ENCODE measurements at places on chromosomes 12 and 14. TPM values are rescaled to one million over a fixed set of nuclear protein-coding genes. Genes with fewer than 3 reads are reported as not detected.

Gene C12orf54
- not detected for total RNA-seq

GRCh38 chr12:116130431-116130830 lies 147.1 kb downstream of the MED13L start:
- no peak for DNase-seq

Gene HHIPL1
- not detected for total RNA-seq

DNA sequence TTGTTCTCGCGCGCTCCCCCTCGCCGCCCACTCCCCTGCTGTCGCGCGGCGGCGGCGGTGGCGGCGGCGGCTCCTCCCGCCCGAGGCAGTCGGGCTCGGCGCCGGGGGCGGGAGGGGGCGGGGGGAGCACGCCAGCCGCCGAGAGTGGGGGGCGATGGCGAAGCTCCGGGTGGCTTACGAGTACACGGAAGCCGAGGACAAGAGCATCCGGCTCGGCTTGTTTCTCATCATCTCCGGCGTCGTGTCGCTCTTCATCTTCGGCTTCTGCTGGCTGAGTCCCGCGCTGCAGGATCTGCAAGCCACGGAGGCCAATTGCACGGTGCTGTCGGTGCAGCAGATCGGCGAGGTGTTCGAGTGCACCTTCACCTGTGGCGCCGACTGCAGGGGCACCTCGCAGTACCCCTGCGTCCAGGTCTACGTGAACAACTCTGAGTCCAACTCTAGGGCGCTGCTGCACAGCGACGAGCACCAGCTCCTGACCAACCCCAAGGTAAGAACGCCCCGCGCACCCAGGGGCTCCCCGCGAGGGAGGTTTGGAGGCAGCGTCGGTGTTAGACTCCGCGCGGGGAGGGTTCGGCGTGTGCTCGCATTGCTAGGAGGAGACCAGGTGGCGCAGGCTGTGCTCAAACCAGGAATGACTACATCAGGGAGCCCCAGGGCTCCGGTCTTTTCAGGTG lies 629 bp downstream of the KCNMB4 start:
- peak; percentile 26 for DNase-seq

Gene TEX22
- 0.20 TPM for total RNA-seq

DNA sequence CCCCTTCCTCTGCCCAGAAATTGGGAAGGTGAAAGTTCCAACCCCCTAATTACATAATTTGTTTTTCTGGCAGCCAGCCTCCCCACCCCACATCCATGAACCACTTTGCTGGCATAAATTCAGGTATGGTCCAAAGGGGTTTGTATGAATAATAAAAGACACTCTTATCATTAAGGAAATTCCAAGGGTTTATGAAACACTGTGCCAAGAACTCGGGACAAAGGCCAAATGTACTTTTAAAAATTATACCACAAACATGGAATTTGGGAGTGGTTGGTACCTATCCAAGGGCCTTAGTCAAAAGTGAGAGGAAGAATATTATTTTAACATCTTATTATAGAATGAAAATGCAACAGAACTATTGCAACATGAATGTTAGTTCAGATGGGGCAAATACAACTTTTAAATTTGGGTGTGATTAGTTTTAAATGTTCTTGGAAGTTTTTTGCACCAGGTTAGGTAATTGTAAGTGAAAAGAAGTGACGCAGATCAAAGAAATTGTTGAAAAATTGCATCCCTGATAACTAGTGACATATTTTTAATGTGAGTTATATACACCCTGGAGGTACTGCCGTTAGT lies 217.8 kb downstream of the TMEM117 start:
- no peak for DNase-seq

Gene ERBB3
- total RNA-seq, result 1.4 TPM

Gene PLCZ1
- total RNA-seq, result not detected

GRCh38 chr12:40208707-40209446 lies 15.9 kb upstream of the LRRK2 start:
- DNase-seq, result no peak

Gene CAPS2
- total RNA-seq, result 1.1 TPM

DNA sequence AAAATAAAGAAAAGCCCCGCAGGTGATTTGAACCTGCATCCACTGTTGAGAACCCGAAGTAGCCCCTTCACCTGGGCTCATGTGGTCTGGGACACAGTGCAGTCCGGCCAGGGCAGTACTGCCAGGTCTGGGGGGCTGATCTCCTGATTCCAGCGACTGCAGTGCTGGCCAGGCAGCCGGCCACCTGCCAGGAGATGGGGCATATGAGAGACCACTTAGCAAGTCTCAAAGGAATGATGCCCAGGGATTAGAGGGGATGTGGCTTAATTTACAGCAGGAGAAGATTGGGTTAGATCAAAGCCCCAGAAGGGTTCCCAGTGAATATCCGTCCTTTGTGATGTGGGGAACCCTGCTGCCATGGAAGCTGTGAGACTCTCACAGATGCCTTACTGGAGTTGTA lies 113.3 kb downstream of the PRMT8 start:
- no peak for DNase-seq

DNA sequence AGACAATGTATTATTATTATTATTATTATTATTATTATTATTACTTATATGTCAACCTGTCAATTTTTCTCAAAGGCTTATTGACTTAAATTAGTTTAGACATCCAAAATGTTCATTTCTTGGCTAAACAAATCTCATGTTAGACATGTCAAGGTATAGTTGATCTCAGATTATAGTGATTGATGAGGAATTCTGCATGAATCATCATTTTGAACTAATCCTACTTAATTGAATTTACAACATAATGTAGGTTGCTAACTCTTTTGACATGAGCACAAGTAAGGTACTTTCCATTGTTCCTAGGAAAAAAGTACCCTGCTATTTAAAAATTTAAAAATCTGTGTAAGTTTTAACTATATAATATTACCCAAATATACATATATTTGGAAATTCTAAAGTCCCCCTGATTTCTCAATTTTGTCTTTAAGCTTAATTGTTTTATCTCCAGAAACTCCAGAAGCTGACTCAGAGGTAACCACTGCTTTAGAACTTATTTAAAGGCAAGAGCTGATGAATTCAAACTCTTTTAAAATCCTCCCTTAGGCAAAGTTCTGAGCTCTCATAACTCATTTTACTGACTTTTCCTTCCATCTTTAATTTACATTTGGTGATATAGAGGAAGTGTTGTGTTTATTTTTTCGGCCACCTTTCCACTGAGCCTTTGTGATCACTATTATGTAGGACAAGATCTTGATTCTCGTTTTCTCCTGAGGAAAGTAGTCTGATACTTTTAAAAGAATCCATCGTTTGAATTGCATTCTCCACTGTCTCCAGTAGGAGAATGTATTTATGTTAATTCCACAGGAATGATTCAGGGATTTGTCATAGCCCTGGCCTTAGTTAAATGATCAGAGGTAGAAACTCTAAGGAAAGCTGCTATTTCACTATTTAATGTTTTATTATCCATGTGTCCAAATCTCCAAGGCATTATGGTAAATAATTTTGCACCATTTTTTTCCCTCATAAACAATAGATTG lies 1304.5 kb downstream of the AACS start:
- DNase-seq, result peak; percentile 73

DNA sequence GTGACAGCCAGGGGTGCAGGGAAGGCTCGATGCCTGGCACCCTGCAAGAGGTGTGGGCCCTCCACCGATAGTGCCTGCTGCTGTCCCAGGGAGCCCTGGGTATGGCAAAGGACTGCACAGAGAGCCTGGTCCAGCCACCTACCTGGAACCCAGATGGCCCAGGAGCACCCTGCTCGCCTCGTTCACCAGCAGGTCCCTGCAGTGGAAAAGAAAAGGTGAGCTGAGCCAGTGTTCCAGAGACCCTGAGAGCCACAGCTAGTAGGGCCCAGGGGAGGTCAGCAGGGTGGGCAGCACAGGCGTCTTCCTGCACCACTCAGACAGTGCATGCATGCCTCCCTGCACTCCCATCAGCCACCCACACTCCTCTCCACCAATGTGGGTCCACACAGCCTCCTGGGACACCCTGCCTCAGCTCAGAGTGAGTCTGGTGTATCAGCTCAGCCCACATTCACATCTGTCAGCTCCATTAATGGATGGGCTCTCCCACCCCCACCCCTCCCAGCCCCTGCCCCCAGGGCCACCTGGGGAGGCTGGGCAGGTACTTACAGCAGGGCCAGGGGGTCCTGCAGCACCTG lies 20.2 kb downstream of the TMEM106C start:
- no peak for DNase-seq
